ENCODE measurements at places on chromosomes 12 and 14.

DNA sequence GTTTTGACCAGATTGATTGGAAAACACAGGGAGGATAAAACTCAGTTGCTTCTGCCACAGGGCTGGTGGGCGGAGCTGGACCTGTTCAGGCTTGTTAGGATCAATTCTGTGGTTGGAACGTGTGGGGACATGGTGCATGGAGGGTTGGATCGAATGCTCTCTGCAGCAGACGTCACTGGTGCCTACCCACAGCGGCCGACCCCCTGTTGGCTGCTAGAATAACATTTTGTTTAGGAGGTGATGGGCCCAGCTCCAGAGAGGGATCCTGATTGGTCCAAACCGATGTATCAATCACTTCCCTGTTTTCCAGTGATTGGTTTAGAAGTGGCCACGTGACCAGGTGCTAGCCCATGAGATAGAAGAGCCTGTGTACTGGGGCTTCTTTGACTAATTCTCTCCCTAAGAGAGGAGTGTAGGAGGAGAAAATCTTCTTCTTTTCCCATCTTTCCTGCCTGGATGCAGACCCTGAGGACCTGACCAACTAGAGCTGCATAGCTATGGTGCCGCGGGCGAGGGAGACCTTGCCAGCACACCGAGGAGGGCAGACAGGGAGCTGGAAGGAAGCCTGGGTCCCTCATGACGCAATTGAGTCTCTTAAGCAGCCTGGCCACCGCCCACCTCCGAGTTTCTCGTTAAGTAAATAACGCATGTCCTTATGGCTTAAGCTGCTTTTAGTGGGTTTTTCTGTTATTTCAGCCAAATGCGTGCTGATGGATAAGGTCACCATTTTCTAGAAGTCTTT lies 163.5 kb downstream of the AACS start:
- no peak for DNase-seq

GRCh38 chr12:22353615-22354325 lies 19.3 kb upstream of the ST8SIA1 start:
- no peak for DNase-seq

DNA sequence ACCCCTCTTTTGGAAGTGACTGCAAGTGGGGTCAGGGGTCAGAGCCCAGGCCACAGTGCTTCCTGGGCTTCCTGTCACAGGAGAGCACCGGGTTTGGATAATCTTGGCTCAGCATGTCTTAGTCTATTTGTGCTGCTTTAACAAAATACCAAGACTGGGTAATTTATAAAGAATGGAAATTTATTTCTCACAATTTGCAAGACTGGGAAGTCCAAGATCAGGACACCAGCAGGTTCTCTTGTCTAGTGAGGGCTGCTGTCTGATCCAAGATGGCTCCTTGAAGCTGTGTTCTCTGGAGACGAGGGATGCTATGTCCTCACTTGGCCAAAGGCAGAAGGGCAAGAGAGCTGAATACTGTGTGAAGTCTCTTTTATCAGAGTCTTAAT lies 74.1 kb downstream of the RIN3 start:
- no peak for DNase-seq

DNA sequence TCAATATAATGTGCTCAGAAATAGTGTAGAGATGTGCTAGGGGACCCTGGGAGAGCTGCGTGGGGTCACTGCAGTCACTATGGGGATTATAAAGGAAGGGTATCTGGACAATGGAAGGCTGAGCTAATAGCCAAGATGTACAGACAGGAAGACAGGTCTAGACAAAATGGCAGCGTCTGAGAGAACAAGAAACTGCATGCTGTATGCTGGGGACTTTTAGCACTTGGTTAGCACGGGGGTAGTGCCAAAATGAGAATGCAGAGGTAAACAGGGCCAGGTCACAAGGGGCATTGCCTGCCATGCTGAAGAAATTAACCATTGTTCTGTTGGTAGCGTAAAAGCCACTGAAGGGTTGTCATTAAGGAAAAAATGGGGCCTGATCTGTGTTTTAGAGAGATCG lies 308.2 kb downstream of the EMP1 start:
- DNase-seq, result no peak

Measured in GM04503 (cell line).